ENCODE measurements at places on chromosomes 2 and 18.

DNA sequence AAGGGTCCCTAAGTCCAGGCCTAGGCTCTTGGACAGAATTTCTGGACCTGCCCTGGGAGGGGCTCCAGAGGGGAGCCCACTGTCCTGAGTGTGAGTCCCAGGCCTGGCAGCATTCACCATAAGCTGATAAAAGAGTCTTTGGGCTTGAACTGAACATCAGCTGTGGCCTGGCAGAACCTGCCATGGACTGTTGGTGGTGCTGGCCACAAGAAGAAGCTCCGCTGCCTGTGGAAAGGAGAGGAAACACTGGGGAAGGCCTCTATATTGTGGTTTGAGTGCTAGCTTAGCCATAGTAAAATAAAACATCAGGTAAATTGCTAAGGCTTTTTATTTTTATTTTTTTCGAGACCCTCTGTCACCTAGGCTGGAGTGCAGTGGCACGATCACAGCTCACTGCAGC is 20.9 kb upstream of the BAZ2B start:
- DNase-seq = no peak

DNA sequence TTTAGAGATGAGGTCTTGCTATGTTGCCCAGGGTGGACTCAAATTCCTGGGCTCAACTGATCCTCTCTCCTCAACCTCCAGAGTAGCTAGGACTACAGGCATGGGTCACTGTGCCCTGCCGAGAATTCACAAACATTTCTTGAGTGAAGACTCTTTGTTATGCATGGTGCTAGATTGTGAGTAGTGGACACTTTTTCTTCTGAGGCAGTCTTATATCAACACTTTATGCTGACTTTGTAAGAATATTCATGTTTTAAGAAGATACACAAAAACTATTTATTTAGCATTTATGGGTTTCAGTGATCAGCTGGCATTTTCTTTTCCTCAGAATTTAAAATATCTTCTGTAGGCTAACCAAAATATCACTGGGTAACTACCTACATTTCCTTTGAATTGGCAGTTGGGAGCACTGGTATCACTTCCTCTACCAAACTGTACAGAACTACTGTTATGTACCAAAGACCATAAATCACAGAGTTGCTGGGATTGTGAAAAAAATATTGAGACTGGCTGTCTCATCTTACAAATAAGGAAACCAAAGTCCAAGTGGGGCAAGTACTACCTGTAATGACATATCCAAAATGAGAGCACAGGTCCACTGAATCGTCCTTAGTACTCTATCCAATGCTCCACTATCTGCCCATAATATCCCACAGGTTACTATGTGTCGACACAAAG is 34.0 kb downstream of the DOCK10 start:
- no peak for DNase-seq

GRCh38 chr2:110752871-110753270 is 20.5 kb downstream of the ACOXL start:
- DNase-seq = no peak

GRCh38 chr2:101696272-101697123 is 1.0 kb upstream of the MAP4K4 start:
- no peak for DNase-seq

DNA sequence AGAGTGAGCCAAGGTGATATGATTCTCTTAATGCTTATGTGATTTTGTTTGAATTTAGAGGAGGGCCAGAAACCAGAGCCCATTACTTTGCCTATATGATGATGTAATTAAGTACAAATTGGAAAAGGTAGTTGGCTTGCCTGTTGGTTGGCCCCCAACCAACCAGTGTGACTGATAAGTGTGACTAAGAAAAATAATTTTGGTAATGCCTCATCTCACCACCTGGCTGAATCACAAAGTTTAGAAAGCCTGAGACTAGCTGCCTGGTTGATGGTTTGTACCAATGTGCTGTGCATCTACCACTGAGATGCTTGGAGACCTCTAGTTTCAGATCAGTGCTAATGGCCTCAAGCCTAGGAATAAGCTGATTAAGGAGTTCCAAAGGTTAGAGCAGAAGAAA is 338.7 kb downstream of the CDH2 start:
- DNase-seq = no peak

DNA sequence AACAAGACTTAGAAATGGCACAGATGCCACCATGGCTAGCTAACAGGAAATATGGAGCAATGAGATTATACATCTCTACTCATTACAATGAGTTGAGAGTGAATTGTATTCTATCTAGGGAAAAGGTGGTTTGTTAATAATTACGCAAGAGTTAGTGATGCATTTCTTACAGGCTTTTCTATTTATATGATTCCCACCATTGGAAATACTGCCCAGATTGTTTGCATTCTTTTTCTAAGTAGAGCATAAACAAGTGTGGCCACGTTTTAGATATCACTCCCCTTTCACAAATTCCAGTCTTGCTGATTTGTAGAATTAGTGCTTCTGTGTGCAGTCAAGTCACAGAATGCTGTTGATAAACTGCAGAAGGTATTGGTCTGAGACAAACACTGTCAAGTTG is 56.6 kb downstream of the ZNF804A start:
- DNase-seq = no peak
